ENCODE measurements at places on chromosomes 12 and 14. TPM values are rescaled to one million over a fixed set of nuclear protein-coding genes. Genes with fewer than 3 reads are reported as not detected.

GRCh38 chr14:32754209-32754608 lies 184.5 kb upstream of the NPAS3 start:
- no peak for DNase-seq

- DNase-seq, result no peak
These were observed 96.2 kb downstream of the VCPKMT start for GRCh38 chr14:50020184-50020583.

GRCh38 chr12:34407813-34408212 lies 385.5 kb downstream of the ALG10 start:
- no peak for DNase-seq

DNA sequence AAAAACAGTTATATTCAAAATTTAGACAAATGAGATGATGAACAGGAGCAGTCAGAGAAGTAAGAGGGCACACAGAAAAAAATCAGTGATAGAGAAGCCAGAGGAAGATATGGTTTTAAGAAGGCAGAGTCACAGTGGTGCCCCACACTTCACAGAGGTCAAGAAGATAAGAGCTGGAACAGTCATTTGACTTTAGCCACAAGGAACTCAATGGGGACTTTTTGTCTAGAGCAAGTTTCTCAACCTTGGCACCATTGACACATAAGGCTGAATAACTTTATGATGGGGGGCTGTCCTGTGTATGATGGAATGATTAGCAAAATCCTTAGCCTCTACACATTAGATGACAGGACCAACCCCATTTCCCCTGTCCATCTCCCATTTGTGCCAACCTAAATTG lies 172.8 kb upstream of the PLEKHG7 start:
- DNase-seq, result no peak

GRCh38 chr14:104641753-104642539 lies 37.4 kb upstream of the TMEM179 start:
- DNase-seq, result no peak

- DNase-seq, result no peak
These were observed 402.9 kb upstream of the SOX5 start for GRCh38 chr12:24352363-24352762.

DNA sequence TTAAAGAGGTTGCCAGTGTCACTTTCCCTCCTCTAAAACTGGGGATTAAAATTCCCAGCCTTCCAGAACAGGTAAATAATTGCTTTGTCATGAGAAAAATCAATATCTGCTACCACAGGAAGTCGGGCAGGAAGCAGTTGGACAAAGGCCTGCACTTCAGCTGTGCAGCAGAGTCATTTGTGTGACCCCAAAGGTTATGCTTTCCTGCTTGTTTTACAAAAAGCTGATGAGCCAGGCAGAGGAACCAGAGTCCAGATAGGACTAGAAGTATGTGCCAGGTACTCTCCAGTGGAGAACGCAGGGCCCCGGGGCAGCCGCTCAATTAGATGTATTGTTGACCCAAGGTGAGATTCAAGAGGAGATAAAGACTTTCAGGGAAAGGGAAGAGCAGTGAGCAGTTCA lies 117.1 kb upstream of the FRMD6 start:
- no peak for DNase-seq

- DNase-seq, result no peak
These were observed 82.0 kb downstream of the CATSPERB start for GRCh38 chr14:91649930-91650329.

Gene TAS2R7
- not detected for total RNA-seq

Gene TBX3
- total RNA-seq, result 11.9 TPM

Gene LPAR5
- total RNA-seq, result 7.5 TPM

Gene ABCC9
- 78.1 TPM for total RNA-seq

All from Right ventricle myocardium inferior (tissue), 1 donor.